ENCODE measurements at places on chromosomes 16 and 17.

DNA sequence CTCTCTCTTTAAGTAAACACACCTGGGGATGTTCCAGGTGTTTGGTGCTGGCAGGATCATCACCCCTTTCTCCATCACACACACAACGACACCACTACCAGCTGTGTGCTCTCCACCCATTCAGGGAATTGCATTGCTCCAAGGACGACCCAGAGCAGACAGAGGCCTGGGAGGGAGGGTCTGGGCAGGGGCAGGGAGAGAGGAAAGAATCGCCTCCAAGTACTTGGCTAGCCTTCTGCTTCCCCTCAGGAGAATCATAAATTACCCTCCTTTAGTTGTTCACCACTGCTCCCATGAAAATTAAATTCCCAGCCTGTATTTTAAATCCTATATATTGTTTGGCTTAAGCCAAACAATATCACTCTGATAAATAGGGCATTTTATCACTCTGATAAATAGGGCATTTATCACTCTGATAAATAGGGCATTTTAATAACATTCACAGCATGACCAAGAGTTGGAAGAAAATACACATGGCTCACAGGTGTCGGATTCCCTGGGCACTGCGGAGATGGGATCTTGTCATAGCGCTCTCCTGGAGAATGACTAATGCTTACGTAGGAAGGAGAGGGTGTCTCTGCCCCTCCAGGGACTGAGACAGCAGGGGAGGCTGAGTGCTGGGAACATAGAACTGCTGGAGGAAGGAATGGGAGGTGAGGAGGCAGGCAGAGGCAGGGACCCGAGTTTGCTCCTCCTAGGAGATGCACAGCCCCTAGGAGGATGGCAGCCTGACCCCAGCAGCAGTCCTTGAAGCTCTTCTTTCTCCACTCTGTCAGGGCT is 673.6 kb downstream of the HS3ST4 start:
- no peak for DNase-seq

- no peak for DNase-seq
Measured at GRCh38 chr17:35299135-35299534, 56.3 kb downstream of the SLFN5 start.

- peak; percentile 80 for DNase-seq
Measured at GRCh38 chr17:44522883-44523671, 19.9 kb upstream of the GPATCH8 start.

GRCh38 chr17:79648181-79648831 is 37.5 kb upstream of the RBFOX3 start:
- no peak for DNase-seq

DNA sequence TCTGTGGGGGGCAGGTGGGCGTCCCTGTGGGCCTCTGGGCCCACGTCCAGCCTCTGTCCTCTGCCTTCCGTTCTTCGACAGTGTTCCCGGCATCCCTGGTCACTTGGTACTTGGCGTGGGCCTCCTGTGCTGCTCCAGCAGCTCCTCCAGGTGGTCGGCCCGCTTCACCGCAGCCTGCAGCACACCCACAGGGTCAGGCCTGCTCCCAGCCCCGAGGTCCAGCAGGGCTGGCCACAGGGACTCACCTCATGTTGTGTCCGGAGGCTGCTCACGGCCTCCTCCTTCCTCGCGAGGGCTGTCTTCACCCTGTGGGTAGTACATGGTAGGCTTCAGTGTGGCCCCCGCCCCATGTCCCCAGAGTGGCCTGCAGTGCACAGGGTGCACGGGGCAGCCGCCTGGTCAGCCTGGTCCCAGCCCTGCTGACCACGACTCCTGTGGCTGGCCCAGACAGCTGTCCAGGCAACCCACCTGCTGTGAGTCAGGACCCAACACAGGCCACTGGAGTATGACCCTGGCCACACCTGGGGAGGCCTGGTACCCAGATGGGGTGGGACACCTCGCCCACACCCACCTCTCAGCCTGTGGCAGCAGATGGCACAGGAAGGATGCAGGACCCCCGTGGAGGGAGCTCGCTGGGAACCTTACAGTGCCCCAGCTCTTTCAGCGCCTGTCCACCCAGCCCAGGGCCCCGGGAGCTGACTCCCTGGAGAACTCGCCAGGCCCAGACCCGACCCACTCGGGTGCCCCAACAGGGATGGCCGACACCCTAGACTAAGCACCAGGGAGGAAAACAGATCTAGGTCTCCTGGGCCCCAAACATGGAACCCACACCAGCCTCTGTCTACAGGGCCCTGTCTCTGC is 23.9 kb upstream of the AATK start:
- DNase-seq: peak; percentile 16

- DNase-seq: no peak
Measured at GRCh38 chr17:29022074-29022473, 16.2 kb upstream of the SEZ6 start.

- DNase-seq: peak; percentile 44
Measured at GRCh38 chr17:44069974-44070454, 521 bp upstream of the G6PC3 start.

DNA sequence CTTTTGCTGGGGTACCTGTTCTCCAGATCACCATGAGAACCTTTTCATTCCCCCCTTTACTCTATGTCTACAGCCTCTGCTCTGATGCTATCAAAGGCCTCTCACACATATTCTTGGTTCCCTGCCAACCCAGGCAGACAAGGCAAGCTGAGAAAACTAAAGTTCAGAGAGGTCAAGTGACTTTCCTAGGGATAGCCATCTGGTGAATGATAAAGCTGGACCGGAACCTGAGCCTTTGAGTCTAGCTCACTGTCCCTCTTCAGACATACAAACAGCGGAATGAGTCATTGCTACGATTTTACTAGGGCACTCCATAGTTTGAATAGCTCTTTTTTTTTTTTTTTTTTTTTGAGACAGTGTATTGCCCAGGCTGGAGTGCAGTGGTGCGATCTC is 73.3 kb downstream of the XYLT1 start:
- no peak for DNase-seq

GRCh38 chr17:73205459-73205961 is 12.7 kb downstream of the COG1 start:
- no peak for DNase-seq

- DNase-seq: no peak
Measured at GRCh38 chr17:10777131-10777807, 26.6 kb downstream of the TMEM238L start.

GRCh38 chr17:39195568-39196160 is 1.8 kb downstream of the CACNB1 start:
- DNase-seq: no peak

DNA sequence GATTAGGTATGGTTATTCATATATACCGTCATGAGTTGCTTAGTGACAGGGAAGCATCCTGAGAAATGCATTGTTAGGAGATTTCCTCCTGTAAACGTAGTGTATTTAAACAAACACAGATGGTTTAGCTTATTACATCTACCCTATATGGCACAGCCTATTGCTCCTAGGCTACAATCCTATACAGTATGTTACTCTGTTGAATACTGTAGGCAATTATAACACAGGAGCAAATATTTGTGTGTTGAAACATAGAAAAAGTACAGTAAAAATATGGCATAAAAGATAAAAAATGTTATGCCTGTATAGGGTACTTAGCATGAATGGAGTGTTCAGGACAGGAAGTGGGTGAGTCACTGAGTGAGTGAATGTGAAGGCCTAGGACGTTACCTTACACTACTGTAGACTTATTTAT is 157.7 kb downstream of the CDH11 start:
- DNase-seq: no peak
